Kidney epithelial cell (primary cell): ENCODE measurements at places on chromosomes 3 and 15.

DNA sequence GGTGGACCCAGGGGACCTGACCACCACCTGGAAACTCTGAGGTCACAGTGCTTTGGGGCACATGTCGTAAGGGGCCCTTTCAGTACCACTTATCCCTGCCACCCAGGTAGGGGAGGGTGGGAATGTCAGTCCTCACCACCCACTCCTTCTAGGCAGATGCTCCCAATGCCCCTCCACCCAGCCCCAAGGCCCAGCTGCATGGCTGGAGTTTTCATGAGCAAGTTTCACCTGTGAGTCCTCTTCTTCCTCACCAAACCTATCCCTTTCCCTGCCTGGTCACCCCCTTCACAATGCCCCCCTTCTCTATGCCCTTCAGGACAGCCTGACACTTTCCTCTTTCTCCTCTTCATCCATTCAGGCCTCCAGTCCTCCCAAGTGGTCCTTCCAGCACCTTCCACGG, 9.8 kb downstream of the FAM174B start:
- DNase-seq, result no peak

GRCh38 chr3:74200952-74201351, 413.5 kb downstream of the CNTN3 start:
- DNase-seq, result no peak

GRCh38 chr3:136645915-136646314, 106.3 kb downstream of the STAG1 start:
- no peak for DNase-seq

DNA sequence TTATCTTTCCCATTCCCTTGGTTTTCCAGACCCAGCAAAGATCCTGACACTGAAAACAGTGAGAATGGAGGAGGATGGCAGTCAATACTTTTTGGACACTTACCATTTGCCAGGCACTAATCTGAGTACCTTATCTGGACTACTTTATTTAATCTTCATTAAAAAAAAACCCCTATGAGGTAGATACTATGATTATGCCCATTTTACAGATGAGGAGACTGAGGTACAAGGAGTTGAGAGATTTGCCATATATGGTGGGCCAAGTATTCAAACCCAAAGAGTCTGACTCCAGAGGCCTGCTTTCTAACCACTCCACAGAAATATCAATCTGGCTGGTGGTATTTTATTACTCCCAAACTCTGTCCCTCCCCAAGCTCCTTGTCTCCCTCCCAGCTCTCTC, 19.6 kb downstream of the HCN4 start:
- no peak for DNase-seq

DNA sequence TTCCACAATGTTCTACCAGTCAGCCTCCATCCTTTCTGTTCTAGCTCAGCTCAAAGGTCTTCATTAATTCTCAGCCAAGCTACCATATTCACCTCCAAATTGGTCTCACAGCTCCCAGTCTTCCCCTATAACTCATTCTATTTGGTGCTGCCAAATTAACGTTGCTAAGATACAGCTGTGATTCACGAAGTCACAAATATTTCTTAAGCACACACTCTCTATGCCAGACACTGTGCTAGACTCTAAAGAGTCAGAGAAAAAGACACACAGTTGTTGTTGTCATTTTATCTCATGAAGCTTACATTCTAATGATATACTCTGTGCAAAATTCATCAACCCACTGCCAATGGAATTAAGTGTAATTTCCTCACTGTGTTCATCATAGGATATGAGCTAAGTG, 102.8 kb downstream of the FRMD5 start:
- peak; percentile 10 for DNase-seq

- DNase-seq, result peak; percentile 44
These were observed 38.7 kb upstream of the MGA start for GRCh38 chr15:41621200-41622193.

DNA sequence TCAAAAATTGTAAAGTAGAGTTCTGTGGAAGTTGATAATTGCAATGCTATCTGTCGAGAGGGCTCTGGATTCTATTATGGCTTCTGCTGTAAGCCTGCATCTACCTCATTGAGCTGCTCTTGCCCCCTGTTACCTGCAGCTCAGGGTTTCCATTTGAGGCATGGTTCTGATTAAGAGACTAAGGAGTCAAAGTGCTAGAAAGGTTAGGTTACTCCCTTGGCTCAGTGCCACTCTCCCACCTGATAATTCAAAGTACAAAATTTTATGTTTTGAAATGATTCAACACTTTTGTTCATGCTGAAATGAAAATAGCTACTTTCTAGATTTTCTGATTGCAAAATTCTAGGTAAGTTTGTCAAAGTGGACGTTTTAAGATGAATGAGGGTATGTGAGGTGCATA, 220.5 kb upstream of the SATB1 start:
- no peak for DNase-seq

DNA sequence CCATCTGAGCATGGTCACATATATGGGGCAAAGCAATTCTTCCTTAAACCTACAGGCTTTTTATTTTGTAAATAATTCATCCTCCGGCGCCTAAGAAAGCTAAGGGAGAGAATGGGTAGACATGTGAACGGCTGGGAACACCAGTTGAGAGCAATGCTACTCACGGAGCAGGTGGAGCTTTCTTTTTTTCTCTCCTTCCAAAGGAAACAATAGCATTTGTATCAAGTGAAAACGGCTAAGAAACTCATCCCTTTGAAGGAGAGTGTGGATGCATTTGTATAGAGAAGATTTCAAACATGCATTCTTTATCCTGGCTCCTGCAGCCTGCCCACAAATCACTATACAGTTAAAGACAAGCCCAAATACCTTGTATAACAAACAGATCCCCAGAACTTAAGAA, 637.8 kb downstream of the MAGI1 start:
- DNase-seq, result no peak

DNA sequence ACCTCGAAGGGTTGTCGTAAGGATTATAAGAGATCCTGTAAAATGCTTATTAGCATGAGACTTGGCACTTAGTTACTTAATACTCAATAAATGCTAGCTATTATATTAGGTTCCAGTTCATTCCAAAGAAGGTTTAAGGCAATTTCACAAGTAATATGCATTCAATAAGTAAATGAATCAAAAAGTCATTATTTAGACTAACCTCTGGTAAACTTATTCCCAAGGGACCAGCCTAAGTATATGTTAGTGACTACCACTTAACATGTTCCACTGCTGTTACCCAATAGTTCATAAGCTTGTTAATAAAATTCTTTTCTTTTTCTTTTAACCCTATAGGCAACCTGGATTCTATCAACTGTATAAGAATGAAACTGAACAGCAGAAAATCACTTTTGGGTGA, 5.1 kb downstream of the PDCD10 start:
- DNase-seq, result no peak

- DNase-seq, result no peak
These were observed 96.9 kb upstream of the UBP1 start for GRCh38 chr3:33537133-33537532.

DNA sequence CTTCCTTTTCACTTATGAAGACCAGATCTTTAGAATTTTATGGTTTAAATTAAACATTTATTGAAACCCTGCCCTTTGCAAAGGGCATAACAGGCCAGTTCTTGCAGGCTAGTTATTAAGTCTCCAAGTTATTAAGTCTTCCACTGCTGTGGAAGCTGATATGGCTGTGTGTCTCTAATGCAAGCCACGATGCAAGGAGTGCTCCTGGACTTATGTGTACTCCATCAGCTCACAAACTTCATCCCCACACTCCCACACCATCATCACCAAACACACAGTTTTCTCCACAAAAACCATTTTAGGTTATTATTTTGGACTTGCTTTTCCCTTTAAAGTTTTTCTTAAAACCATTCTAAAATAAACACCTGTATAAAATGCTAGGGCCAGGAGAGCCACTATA, 62.4 kb downstream of the ZIC4 start:
- DNase-seq, result no peak

GRCh38 chr15:51752888-51753287, 1.5 kb downstream of the TMOD2 start:
- no peak for DNase-seq

DNA sequence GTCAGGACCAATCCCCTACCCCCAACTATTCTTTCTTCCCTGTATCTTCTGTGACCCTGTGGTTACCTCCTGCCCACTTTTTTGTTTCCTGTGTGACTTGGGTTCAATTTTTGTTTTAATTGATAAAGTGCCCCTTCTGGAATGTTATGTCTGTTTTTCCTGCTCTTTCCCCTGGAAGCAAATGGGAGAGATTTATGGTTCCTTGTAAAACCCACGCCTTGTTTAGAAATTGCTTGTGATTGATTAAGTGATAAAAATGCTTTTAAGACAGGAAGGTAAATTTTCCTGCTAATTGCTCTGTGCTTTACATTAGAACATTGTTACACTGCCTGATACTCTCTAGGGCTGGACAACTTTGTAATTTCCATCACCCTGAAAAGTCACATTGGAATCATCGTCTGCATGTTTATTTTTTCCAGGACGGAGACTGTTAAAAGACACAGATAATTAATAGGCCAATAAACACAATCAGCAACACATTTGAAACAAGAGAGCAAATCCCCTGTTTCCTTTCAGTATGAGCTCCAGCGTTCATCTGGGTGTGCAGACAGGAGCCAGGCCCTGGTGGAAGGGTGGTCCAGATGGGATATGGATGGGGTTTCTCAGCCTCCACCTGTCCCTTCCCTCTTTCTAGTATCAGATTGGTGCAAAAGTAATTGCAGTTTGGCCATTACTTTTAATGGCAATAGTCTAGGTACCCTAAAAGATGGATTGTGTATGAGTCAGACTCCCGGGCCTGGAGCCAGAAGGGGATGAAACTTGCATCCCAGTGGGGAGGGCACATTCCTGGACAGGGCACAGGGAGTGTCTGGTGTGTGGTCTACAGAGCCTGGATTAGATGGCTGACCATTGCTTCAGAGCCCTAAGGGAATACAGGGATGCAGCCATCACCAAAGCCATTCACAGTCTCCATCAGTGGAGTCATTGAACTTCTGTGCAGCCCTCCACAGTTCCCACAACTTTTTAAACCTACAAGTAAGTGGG, 58.1 kb upstream of the AGBL1 start:
- DNase-seq, result no peak

GRCh38 chr15:26235864-26236263, 372.7 kb upstream of the ATP10A start:
- no peak for DNase-seq

- no peak for DNase-seq
These were observed 357.8 kb downstream of the TBL1XR1 start for GRCh38 chr3:176839466-176839865.

GRCh38 chr3:197599089-197599765, 43.5 kb upstream of the BDH1 start:
- peak; percentile 50 for DNase-seq

DNA sequence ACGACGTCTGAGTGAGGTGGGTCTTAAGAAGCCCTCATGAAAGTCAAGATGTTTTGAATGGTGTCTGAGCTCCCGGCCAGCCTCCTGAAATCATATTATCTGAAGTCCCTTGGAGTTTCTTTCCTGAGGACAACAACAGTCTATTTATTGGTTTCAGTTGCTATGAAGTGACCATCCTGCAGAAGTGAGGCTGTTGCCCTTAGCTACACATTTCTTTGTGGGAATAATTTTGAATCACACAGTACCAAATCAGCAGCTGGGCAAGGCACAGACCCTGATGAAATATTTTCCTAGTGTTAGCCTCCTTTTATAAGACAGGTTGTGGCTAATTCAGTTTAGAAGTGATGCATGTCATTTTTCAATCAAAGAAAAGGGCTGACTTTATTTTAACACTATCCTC, 220.7 kb upstream of the AZI2 start:
- no peak for DNase-seq

DNA sequence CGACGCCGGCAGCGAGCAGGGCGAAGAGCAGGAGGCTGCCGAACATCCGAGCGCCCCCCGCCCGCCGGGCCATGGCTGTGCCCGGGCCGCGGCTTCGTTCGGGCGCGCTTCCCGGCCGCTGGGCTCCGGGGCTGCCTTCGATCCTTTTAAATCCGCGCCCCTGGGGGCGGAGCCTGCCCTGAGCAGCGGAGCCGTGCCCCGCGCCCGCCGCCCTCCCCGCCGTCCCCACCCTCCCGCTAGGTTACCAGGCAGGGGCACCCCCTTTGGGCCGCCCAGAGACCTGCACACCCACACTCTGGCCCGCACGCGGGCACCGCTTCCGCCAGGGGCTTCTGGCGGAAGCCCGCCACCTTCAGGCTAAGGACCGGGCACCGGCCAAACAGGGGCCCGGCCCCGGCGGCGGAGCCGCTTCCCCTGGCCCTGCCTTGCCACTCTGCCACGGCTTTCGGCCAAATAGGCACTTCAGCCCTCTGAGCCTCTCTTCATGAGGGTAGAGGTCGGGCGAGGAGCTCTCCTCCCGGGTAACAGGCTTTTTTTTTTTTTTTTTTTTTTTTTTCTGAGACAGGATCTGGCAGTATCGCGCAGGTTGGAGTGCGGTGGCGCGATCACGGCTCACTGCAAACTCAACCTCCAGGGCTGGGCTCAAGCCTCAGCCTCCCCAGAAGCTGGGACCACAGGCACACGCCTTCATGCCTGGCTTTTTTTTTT, at the start of gene NMB:
Gene NMB, minus strand, starts transcription at position 120 of the 708 bp plus-strand sequence. Its CDS starts 47 bp downstream, at position 73.
- DNase-seq, result no peak

DNA sequence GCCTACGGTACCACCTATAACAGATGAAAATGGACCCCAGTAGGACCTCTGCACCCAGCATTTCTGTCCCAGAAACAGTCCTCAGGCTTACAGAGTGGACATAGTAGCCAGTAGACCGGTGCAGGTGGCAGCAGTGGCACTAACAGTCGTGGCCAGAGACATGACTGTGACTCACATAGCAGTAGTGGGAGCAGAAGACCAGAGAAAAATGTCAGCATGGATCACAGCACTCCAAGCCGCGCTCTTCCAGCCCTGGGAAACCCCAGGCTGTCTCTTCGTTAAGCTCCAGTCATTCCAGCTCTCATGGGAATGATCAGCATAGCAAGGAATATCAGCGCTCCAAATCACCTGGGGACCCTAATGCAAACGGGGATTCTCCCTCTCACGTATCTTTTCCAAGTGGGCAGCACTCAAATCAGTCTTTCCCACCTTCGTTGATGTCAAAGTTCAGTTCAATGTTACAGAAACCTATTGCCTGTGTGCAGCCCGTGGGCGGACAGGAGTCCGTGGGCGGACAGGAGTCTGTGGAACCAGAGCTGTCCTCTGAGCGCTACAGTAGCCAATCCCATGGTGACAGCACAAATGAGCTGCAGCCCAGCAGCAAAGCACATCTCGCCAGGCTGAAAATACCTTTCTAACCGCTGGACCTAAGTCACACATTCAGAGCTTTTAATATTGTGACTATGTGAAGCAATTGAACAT, 10.5 kb downstream of the BFSP2 start:
- DNase-seq, result no peak
